ENCODE measurements at places on chromosomes 5 and 9. TPM values are rescaled to one million over a fixed set of nuclear protein-coding genes. Genes with fewer than 3 reads are reported as not detected.

DEPDC1B gene
- total RNA-seq, result 1.5 TPM

DNA sequence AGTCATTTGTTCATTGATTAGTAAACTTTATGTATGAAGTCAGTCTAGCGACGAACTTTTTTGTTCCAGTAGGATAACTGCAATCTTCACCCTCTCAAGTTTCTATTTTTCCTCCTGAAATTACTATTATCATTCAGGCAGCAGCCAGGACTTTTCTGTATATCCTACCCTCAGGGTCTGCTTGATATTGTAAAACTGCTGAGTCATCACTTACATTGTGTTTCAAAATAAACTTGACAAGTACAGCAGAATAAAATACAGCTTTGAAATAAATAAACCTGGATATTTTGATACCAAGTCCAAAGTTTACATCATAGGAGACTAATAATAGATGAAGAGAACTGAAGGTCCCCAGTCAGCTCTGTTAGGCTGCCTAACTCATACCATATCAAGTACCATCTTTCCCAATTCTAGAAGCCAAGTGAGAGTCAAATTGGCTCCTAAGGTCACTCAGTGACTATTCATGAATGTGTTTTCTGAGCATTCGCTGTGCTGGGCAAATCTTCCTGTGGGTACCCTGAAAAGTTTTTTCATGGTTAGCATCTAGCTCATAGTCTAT, 234.6 kb downstream of the PARP8 start:
- DNase-seq, result no peak

GRCh38 chr9:100739666-100740065, 161.8 kb downstream of the CAVIN4 start:
- DNase-seq, result no peak

PCDH12 gene
- 0.02 TPM for total RNA-seq

GRCh38 chr5:160516696-160517530, 95.3 kb downstream of the PTTG1 start:
- no peak for DNase-seq

MEGF10 gene
- total RNA-seq, result 6.6 TPM

OBP2B gene
- total RNA-seq, result not detected

FSTL4 gene
- total RNA-seq, result not detected

- no peak for DNase-seq
These were observed 66.9 kb downstream of the FANCC start for GRCh38 chr9:95250462-95251221.

DNA sequence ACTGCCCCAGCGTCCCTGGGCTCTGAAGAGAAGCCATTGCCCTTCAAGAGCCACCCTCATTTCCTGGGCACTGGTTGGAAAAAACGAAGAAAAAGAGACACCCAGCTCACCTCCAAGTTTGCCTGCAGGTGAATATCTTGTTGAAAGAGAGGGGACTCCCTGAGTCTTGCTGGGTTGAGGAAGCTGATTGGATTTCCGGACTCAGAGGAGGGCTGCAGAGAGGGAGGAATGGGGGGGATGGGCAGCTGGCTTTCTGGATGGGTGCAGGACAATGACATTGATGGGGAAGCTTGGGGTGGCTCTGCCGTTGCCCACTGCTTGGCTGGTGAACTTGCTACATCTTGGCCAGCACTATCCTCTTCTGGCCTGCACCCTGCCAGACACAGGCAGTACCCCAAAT, 31.0 kb upstream of the IER5L start:
- no peak for DNase-seq

- no peak for DNase-seq
These were observed 56.2 kb downstream of the CNTLN start for GRCh38 chr9:17191082-17191481.

DNA sequence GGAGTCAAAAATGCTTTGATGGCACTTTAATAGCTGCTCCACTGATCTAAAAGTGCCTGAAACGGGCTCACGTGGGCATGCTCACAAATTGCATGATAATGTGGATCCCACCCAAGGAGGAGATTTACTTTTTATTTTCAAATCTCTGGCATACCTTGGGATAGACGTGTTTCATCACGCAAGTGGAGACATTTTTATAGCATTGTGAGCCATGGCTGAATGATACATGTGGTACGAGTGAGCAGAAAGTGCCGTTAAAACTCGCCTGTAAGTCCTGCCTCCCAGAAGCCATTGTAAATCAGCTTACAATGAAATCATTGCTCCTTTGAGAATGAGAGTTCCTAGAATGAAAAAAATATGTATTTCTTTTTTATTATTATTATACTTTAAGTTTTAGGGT, 514.7 kb downstream of the MAT2B start:
- no peak for DNase-seq

- no peak for DNase-seq
These were observed 315.3 kb upstream of the MSX2 start for GRCh38 chr5:174409070-174409469.

- DNase-seq, result no peak
These were observed 8.1 kb upstream of the OMD start for GRCh38 chr9:92432350-92432749.

DNA sequence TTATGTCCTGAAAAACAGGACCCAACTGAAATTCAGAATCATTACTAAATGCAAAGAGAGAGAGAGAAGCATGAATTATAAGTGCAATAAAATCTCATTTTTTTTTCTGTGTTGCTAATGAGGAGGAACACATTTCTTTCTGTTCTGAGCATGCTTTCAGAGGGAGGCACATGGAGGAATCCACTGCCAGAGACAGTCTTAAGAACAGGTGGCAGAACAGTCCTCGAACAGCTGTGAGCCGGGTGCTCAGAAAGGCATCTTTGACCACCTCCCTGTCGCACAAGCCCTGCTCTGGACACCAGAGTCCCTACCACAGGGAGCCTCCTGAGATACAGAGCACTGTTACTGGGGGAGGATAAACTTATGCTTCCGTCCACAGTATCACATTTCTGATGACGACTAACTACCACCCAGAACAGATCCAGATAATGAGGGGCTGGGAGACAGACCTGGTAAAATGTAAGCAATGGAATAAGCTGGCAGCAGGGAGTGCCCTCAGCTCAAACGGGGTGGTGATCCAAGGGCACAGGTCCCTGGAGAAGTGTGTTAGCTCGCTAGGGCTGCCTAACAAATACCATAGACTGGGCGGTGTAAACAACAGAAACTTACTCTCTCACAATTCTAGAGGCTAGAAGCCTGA, 134.0 kb downstream of the SLC1A3 start:
- DNase-seq, result no peak

GRCh38 chr9:24721621-24722020, 175.9 kb upstream of the IZUMO3 start:
- DNase-seq, result no peak

DNA sequence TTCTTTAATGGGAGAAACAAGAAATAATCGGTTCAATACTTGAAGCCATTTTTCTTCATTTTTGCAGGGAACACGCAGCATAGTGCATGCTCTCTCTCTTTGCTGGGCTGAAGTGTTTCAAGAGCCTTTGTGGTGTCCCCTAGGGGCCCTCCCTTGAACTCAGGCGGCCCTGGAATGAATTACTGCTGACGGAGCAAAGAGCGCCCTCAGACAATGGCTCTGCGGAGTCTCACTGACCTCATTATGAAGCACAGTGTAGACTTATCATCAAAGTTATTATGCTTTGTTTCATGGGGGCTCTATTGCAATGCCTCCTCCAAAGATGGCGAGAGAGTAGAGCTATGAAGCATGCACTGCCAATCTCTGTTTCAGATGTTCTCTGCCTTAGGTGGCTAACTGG, 64.8 kb upstream of the ADCY2 start:
- DNase-seq, result no peak

NKD2 gene
- not detected for total RNA-seq

GRCh38 chr9:100011062-100011681, 87.6 kb downstream of the ERP44 start:
- no peak for DNase-seq

GRCh38 chr9:101477214-101477613, 41.6 kb upstream of the ALDOB start:
- DNase-seq, result no peak

LCN2 gene
- total RNA-seq, result not detected

- no peak for DNase-seq
These were observed 11.1 kb downstream of the SMU1 start for GRCh38 chr9:33065157-33066076.

C9 gene
- not detected for total RNA-seq

- no peak for DNase-seq
These were observed 334.0 kb upstream of the NUDT12 start for GRCh38 chr5:103896593-103896992.

- no peak for DNase-seq
These were observed 109.1 kb downstream of the ALDH1A1 start for GRCh38 chr9:72843520-72844439.

SLC1A3 gene
- total RNA-seq, result 1.3 TPM

RIMOC1 gene
- 38.9 TPM for total RNA-seq

CMBL gene
- 20.5 TPM for total RNA-seq

SLC34A1 gene
- not detected for total RNA-seq

GRCh38 chr5:141260458-141261237, 15.5 kb downstream of the PCDHB15 start:
- no peak for DNase-seq

- DNase-seq, result no peak
These were observed 98.6 kb downstream of the YTHDC2 start for GRCh38 chr5:113612060-113612496.
